Stimulated activated CD8-positive, alpha-beta memory T cell treated with anti-CD3 and anti-CD28 coated beads, Interleukin-7, amount 100 ng/mL, for 4 hours (primary cell): ENCODE measurements at places on chromosomes 5 and 9.

DNA sequence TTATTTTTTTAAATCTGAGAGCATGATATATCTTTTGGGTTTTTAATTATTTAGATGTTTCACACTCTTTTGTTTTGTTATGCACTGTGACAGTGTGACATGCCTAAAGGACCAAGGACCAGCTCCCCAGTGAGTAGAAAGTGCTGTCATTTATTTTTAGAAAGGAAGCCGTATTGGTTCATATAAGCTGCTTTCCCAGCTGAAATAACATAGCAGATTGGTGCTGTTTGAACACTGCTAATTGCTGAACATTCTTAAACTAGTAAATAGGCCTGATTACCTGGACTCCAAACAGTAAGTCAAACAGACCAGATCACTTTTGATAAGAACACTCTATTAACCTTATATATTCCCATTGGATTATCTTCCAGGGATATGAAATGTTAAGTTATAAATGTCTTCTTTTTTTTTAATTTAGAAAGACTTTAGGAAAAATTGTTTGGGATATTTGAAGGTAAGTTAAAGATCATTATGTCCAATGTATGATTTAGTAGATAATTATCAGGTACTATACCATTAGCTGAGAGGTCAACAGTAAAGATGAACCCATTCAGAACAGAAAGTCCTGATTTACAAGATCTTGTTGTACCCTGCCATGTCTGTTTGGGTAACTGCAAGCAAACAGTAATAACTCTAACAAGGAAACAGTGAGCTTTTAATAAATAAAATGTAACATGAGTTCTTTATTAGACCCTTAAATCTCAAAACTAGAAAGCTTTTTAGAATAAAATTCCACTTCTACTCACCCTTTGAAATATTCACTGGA lies 27.8 kb upstream of the ELL2 start:
- no peak for DNase-seq

- DNase-seq, result no peak
Measured at GRCh38 chr5:33563983-33564908, 123.5 kb downstream of the TARS1 start.

DNA sequence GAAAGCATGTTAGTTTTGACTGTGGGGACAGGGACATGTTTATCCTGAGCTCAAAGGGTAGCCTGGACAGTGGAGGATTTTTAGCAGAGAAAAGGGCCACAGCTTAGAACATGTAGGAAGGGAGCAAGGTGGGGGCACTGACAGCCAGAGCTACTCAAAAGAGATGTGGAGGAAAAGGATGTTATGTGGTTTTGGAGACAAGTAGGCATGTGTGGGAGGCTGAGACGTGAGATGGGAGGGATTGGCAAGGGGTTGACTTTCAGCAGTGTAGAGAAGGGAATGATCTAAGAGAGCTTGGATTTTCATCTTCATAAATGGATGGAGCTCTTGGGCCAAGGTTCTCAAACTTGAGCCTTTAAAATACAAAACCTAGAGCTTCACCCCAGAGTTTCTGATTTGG lies 24.0 kb downstream of the SYK start:
- DNase-seq, result no peak

DNA sequence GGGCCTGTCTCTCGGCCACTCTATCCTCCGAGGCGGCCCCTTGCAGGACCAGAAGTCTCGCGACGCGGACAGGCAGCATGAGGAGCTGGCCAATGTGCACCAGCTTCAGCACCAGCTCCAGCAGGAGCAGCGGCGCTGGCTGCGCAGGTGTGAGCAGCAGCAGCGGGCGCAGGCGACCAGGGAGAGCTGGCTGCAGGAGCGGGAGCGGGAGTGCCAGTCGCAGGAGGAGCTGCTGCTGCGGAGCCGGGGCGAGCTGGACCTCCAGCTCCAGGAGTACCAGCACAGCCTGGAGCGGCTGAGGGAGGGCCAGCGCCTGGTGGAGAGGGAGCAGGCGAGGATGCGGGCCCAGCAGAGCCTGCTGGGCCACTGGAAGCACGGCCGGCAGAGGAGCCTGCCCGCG lies 283.5 kb downstream of the ARHGEF28 start:
- no peak for DNase-seq

GRCh38 chr9:107734256-107735013 lies 244.9 kb upstream of the KLF4 start:
- no peak for DNase-seq

DNA sequence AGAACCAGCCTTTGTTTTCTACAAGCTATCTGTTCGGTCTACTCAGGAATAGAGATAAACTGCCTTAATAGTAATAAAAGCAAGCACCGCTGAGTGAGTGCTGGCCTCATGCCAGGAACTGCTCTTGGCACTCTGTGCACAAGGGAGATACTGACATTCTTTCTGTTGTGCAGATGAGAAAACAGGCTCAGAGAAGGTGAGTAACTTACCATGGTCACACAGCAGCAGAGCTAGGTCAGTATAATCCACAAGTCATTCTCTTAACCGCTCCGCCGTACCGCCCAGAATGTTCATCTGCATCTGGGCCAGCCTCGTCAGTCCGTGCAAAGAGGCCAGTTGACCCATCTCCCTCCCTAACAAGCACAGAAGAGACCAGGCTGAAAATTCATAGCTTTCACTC lies 27.4 kb downstream of the QRFP start:
- no peak for DNase-seq

DNA sequence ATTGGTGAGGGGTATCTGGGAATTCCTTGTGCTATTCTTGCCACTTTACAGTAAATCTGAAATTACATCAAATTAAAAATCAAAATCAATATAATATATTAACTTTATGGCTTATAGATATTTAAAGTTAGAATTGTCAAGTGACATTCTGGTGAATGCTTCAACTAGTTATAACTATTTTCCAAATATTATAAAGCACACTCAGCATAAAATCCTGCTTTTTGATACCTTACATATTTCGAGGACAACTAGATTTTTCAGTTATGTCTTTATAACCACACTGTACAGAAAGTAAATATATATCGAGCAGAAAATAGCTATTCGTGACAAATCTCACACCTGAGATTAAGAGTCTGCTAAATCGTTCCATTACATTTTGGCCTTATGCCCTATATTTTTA lies 210.2 kb downstream of the PDE4D start:
- DNase-seq, result no peak

- no peak for DNase-seq
Measured at GRCh38 chr5:174556756-174557155, 167.6 kb upstream of the MSX2 start.

DNA sequence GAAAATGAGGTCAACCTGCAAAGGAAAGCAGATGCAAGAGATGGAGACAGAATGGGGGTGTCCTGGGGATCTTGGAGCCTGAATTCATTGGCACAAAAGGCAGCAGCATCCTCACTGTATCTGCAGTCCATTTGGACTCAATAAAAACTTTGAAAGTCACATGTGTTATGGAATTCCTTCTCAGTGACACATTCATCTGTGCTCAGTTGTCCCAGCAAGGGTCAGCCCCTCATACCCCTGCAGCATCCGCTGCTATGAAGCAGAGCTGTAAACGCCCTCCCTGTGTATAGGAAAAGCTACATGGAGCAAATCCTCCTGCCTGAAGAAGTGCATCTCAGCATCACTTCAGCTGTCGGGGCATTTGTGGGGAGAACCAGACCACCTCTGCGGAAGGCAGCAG lies 14.5 kb upstream of the RARS1 start:
- DNase-seq, result no peak

GRCh38 chr5:154751854-154752253 lies 3.3 kb upstream of the LARP1 start:
- DNase-seq, result no peak

- DNase-seq, result no peak
Measured at GRCh38 chr9:109986521-109986991, 206.6 kb downstream of the PALM2AKAP2 start.

GRCh38 chr9:109451311-109452025 lies 46.6 kb downstream of the PTPN3 start:
- no peak for DNase-seq

DNA sequence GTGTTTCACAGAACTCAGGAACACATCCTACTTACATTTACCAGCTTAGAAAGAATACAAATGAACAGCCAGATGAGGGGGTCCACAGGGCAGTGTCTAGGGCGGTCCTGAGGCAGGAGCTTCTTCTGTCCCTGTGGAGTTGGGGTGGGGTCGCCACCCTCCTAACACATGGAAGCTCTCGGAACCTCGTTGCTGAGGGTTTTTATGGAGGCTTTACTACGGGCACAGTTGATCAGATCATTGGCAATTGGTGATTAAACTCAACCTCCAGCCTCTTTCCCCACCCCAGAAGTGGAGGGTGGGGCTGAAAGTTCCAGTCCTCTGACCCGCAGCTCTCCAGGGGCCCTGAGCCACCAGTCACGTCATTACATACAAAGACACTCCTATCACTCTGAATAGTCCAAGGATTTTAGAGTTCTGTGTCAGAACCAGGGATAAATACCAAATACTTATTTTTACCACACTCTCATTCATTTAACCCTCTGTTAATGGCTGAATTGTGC lies 156.9 kb downstream of the COL23A1 start:
- DNase-seq, result no peak

DNA sequence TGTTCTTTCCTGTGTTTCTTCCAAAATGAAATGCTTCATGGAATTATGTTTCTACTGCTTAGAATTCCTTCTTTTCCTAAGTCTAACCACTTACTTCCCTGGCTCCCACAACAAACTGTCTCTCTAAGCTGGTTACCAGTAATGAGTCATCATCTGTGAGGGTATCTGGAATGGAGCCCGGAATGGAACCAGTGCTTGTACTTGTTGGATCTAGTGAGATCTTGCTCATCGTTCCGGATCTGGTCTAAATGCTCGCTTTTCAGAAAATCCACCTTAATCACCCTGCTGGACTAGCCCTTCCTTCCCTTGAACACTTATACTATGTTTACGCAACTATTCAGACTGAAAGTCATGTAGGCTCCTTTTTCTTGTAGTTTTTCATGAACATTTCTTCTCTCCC lies 184.8 kb downstream of the PBX3 start:
- no peak for DNase-seq

GRCh38 chr9:118263949-118264348 lies 559.7 kb downstream of the TLR4 start:
- no peak for DNase-seq

- no peak for DNase-seq
Measured at GRCh38 chr5:147616421-147616820, 106.6 kb upstream of the DPYSL3 start.

- DNase-seq, result no peak
Measured at GRCh38 chr9:35732800-35733541, 505 bp downstream of the CREB3 start.

DNA sequence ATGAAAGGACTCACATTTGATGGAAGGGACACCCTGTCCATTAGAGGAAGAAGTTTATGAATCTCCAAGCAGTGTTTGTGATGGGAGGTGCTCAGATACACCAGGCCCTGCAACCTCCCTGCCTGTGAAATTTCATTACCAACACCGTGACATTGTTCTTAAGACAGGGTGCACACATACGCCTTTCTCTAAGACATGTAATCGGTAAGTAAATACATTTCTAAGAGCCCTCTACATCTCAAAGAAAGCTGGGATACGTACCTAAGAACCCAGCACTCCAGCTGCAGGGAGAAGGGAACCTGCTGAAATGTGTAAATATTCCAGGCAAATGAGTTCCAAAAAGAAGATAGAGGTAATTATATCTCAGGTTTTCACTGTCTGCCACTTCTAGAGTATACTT lies 125.0 kb upstream of the APC start:
- no peak for DNase-seq

- no peak for DNase-seq
Measured at GRCh38 chr9:137128862-137129455, 10.0 kb upstream of the GRIN1 start.

DNA sequence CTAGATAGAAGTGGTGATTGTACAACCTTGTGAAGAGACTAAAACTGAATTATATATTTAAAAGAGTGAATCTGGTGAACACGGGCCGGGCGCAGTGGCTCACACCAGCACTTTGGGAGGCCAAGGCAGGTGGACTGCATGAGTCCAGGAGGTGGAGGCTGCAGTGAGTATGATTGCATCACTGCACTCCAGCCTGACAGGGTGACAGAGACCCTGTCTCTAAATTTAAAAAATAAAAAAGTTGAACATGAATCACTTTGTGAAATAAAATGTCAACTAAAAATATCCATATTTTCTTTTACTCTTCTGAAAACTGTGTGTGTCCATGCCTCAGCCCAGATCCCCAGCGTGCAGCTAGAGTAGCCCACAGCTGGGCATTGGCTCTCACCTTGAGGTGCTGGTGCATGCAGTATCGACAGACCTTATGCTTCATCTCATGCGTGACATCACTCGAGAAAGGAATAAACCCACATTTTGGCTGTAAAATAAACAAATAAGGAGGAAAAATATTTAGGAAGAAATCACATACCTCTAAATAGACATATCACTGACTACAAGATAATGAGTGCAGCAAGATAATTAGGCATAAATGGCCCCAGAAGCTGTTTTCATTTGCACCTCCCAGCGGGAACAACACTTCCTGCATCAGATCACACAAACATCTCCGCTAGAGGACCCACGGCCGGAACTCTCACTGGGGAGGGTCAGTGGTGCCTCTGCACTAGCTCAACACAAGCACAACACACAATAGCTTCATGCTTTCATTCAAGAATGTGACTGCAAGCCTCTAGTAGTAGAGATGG lies 22.1 kb downstream of the IPPK start:
- DNase-seq, result no peak

DNA sequence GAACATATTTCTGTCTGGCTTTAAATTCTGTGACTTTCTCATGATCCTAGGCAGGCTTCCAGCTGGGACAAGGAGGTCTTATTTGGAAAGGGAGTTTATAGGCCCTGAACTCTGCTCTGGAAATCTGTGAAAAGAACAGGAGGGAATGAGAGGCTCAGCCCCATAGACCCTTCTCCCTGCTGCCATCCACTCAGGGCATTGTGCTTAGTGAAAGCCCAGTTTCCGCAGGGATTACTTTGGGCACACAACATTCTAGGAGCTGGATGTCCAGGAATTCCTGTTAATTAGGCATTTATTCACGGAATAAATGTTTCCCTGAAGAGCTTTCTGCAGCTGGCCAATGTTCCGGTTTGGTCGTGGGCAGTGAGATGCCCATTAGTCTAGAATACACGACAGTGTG lies 32.7 kb upstream of the COL15A1 start:
- DNase-seq, result no peak

DNA sequence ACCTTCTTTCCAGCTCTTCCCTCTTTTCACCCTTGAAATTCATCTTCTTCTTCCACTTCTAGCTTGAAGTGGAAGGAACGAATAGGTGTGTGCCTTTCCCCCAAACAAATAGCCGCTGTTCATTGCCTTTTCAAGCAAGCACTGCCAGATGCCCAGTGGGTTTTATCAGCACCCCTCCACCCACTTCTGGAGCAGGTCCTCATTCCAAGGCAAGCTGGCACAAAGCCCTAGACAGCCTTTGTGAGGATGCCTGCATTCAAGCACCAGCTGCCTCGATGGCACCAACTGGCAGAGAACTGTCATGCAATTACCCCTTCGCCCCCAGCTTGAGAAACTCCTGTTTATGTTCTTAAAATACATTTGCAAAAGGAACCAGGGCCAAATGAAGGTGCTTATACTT lies 36.5 kb downstream of the SERINC5 start:
- no peak for DNase-seq

DNA sequence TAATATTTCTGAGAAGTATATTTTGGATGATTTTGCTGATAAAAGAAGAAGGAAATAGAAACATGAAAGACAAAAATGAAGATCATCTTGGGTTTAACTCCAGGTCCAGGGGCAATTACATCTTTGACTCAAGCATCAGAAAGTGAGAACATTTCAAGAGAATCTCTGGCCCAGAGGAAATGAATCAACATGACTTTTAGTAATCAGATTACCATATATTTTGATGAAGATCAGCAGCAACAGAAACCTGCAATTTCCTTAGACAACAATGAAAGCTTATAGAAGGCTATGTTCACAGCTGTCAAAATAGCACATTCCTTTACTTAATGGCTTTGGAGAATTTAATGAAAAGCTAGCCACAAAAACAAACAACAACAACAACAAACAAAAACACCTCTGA lies 638.1 kb downstream of the EFNA5 start:
- DNase-seq, result no peak
